ENCODE measurements at places on chromosomes 5 and 9.

DNA sequence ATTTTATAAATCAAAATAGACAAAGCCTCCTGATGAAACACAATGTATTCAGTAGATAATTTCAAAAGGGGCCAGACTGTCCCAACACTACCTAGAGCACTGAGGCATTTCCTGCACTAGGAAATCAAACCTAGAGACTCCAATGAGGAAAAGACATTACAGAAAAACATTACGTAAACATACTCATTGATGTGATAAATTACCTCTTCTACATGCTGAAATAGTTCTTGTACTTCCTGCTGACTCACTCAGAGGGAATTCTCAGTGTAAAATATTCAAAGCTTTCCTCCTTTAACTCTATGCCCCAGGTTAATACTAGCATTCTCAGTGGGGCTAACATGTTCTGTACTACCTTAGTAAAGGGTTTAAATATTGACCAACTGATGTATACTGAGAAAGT, 178.0 kb downstream of the ESM1 start:
- DNase-seq: no peak

DNA sequence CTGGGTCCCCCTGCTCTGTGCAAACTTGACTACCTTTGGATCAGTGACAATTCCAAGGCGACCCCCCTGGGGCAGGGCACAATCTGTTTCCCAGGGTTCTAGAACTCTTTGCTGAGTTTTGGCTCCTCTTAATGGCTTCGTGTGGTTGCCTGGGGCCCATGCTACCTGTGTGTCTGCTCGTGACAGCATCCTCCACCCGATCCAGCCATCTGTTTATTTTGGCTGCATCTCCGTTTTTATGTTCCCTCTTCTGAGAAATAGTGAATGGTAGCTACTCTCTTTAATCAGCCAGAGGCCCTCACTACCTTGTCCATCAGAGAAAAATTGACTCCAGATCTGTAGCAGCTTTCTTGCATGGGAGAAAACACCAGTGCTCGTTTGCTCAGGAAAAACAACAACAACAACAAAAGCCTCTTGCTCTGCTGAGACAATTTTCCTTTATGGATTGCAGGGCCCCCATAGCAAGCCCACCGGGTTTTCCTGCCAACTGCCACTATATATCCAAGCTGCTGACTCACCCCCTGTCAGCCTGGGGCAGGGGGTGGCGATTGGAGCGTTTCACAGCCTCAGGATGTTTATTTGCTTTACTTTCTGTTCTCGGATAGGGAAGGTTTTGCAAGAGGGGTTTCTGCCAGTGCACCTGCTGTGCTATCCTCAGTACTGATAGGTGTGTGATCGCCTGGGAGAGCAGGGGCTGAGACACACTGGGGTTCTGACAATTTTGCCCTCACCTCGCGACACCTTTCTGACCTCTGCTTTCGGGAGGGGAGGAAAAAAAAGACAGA, 607.8 kb downstream of the BNC2 start:
- DNase-seq: no peak

DNA sequence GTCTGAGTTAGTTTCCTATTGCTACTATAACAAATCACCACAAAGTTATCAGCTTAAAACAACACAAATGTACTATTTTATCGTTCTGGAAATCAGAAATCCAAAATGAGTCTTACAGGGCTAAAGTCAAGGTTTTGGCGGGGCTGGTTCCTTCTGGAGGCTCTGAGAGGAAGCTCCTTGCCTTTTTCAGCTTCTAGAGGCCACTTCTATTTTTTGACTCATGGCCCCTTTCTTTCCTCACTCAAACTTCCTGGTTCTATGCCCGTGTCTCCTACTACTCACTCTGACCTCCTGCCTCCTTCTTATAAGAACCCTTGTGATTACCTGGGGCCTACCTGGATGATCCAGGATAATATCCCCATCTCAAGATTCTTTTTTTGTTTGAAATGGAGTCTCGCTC, 48.2 kb downstream of the GABBR2 start:
- no peak for DNase-seq

GRCh38 chr5:134794082-134794481, 35.5 kb downstream of the DDX46 start:
- no peak for DNase-seq

DNA sequence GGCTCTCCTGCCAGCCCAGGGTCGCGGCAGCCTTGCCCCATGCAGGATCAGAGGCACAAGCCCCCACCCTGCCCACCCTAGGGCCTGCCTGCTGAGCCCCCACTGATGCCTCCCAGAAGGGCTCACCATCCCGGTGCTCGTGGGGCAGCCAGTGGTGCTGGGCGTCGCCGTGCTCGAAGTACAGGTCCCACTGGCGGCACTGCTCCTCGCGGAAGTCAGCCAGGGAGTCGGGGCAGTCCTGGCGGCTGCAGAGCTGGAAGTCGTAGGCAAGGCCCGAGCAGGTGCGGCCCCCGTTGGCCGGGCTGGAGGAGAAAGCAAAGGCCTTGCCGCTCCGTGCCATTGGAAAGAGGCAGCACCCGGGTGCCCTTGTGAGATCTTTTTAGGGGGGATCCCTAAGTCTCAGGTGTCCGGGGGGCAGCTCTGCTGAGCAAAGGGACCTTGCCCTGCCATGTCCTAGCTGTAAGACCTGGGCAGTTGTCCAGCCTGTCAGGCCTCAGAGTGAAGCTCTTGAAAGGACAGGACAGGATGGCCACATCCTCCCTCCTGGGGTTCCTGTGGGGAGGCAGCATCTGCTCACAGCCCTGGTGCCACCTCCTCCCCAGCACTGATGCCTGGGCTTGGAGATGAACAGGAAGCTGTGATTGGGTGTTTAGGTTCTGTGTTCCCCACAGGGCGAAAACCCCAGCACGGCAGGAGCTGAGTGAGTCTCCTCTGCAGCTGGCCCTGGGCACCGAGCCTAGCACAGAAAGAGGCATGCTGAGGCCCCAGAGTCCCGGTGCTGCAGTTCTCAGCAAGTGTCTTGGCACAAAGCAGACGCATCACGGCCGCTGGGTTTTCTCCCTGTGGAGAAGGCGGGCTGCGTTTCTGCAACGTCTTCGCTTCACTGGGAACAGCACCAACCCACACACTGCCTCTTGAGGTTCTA, 77.7 kb downstream of the ZNF354C start:
- no peak for DNase-seq

DNA sequence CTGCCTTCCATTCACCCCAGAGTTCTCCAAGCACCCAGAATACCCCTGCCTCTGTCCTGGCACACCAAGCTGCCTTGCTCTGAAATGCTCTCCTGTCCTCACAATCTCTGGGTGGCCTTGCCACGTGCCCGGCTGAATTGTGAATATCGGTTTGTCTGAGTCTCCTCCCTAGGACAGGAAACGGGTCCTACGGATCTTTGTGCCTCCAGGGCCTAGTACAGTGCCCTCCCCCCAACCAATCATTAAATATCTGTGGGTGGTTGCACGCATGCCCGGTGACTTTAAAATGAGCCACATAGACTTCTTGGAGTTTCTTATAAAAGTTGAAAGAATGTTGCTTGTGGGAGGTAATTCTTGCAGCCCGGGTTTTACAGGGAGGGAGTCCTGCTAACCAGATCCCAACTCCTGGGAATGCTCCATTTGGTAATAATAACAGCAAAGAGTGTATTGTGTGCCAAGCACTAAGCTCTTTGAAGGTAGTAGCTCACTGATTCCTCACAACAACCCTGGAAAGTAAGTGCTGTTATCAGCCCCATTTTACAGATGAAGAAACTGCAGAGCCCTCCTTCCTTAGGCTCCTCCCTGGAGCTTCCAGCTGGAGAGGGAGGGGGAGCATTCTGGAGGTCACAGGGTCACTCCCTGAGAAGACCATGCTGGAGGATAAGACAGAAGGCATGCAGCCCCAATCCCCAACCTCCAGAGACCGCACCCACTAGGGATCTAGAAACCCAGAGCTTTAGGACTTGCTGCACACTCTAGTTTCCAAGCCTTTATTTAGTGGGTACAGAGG, 23.4 kb downstream of the URM1 start:
- DNase-seq: no peak

DNA sequence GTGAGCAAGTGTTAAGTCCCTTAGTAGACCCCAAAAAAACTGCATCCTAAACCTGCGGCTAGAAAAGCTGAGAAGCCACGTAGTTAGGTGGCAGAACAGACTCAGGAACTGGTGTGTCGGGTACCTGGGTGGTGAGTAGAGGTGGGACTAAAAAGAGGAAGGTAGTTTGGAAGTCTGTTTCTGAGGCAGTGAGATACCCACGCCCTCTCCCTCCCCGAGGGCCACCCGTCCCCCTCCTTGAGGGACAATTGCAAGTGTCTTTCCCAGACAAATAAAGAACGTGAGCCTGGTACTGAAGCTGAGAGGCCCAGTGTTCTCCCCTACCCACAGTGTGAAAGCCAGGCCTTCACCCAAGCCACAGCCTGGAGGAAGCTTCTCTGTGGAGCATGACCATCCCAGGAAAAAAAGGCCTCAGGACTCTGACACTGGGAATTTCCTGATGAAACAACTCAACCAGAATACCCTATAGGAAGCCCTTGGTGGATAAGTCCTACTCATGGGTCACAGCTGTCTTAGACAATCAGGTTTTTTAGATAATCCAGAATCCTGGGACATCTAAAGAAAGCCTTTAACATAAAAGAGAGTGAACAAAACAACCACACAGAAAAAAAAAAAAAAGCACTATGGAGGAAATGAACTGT, 7.0 kb upstream of the CD74 start:
- DNase-seq: no peak

GRCh38 chr5:65742565-65743231, 20.7 kb downstream of the NLN start:
- DNase-seq: no peak
